ENCODE measurements at places on chromosomes 6 and 20.

DNA sequence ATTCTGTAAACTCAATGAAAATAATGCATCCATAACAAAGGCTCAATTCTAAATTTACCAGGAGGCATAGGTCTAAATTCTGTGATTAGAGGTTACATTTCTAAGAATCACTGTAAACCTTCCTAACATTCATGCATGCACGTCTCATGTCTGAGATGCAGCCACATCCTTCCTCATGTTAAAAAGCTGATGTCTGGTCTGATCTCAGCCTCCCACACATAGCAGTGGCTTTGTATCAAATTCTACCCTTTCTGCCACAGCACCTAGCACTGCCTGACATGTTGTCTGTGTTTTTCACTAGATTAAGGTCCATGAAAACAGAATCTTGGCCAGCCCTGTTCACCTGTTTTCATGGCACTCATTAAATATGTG is 171.1 kb downstream of the WDR27 start:
- DNase-seq = no peak

- DNase-seq = peak; percentile 70
These were observed 209.7 kb downstream of the FARS2 start for GRCh38 chr6:5471044-5471443.

DNA sequence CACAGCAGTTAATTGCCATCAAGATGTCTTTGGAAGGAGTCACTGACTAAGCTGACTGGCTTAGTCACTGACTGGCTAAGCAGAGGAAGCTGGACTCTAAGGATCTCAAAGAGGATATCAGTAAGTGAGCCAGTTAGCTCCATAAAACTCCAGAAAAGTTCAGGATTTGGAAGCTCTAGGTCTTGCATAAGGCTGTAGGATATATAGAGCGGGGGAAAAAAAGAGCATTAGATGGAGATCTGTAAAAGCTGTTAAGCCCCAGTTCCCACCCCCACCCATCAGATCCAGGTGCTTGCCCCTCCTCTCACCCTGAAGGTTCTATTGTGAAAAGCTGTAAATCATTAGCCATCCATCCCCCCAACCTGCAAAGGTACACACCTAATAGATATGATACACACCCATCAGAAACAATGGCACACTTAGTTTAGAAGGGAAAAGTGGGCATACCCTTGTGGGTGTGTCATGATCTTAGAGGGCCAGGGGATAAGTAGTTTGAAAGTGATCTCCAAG is 32.2 kb downstream of the CARMIL1 start:
- peak; percentile 42 for DNase-seq

- no peak for DNase-seq
These were observed 67.8 kb downstream of the HUS1B start for GRCh38 chr6:589090-589489.

DNA sequence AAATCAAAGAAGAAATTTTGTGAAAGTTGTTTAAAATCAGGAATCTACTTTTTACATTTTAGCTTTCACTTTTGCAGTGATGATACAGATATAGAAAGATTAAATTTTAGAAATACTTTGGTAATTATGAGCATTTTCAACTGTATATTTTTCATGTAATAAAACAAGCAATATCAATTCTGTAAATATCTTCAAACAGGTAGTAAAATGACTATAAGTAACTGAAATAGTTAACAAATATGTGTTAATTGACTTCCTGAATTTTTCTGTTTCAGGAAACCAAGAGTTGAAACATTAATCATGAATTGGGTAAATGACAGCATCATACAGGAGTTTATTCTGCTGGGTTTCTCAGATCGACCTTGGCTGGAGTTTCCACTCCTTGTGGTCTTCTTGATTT is at the start of gene OR2B6:
Gene OR2B6, plus strand, starts transcription at position 301 of the 400 bp plus-strand sequence. Its CDS starts 0 bp downstream, at position 301.
- no peak for DNase-seq

DNA sequence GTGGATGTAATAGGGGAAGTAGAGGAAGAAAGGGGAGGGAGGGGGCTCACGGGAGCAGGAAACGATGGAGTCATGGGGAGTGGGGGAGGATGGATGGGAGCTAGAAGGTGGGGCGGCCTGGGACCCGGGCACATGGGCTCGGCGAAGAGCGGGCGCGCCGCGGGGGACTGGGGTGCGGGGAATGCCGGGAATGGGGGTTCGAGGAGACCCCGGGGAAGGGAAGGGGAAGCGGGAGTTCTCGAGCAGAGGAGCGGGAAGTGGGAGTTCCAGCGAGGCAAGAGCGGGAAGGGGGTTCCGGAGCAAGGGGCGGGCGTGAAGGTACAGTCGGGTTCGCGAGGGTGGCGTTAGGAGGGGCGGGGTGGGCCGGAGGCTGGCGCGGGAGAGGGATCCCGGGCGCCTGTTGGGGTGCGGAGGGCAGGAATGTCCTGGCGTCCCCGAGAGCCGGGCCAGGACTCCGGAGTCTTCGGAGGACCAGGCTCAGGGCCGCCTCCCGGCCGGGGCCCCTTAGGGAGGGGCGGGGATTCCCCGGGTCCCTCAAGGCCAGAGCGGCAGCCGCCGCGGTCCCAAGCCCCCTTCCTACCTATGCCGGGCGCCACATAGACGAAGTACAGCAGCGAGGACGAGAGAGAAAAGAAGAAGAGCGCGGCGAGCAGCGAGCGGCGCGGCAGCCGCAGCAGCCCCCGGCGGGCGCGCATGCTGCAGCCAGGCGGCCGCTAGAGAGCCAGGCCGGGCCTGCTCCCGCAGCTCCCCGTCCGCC is 504 bp downstream of the B4GALT5 start:
- peak; percentile 38 for DNase-seq
